ENCODE measurements at places on chromosomes 4 and X. TPM values are rescaled to one million over a fixed set of nuclear protein-coding genes. Genes with fewer than 3 reads are reported as not detected.

Gene MAGEA10
- total RNA-seq = not detected

Gene TMEM271
- 6.2 TPM for total RNA-seq

Gene SLC6A14
- not detected for total RNA-seq

Gene MAGEA11
- not detected for total RNA-seq

Gene CLCN4
- 7.2 TPM for total RNA-seq

Gene CCDC160
- 1.5 TPM for total RNA-seq

Gene HTN1
- total RNA-seq = not detected

Gene USP11
- total RNA-seq = 80.8 TPM

Gene RBBP7
- 86.1 TPM for total RNA-seq

Gene GPR82
- not detected for total RNA-seq

Gene HTRA3
- 35.2 TPM for total RNA-seq

Gene SOX3
- total RNA-seq = 0.98 TPM

Gene SLC10A3
- 27.3 TPM for total RNA-seq

Gene GYG2
- total RNA-seq = 16.3 TPM

Gene SLC10A6
- not detected for total RNA-seq

Gene ADRA2C
- total RNA-seq = 3.2 TPM

Gene CLIC2
- not detected for total RNA-seq

Gene AMTN
- total RNA-seq = not detected

Gene DIPK2B
- not detected for total RNA-seq

Gene PABPC1L2A
- 0.38 TPM for total RNA-seq

Gene FATE1
- not detected for total RNA-seq

Gene FBXL5
- total RNA-seq = 75.8 TPM

Gene COX7B2
- not detected for total RNA-seq

Gene ADAMTS3
- total RNA-seq = 4.2 TPM

Gene ERVMER34-1
- 0.32 TPM for total RNA-seq

Gene IL13RA1
- 41.1 TPM for total RNA-seq

Gene COL25A1
- total RNA-seq = 10.5 TPM

Gene RBM47
- 2.9 TPM for total RNA-seq

Gene CLDN34
- total RNA-seq = not detected

Gene SMR3B
- not detected for total RNA-seq

Gene AFM
- not detected for total RNA-seq

Gene IL1RAPL2
- 0.22 TPM for total RNA-seq

Gene SYN1
- 2.2 TPM for total RNA-seq

Gene UGT2B17
- not detected for total RNA-seq

Gene IL2RG
- 0.59 TPM for total RNA-seq

Gene FAAH2
- total RNA-seq = 0.20 TPM

Gene PDGFC
- total RNA-seq = 188 TPM

Gene AKAP4
- total RNA-seq = not detected

Gene DGKK
- total RNA-seq = 0.05 TPM

Gene KLF3
- total RNA-seq = 35.9 TPM

Gene ITGB1BP2
- 3.2 TPM for total RNA-seq

Gene PPP1R2C
- not detected for total RNA-seq

Measured in astrocyte (in vitro differentiated cells and primary cell).